ENCODE measurements at places on chromosomes 1 and 21.

DNA sequence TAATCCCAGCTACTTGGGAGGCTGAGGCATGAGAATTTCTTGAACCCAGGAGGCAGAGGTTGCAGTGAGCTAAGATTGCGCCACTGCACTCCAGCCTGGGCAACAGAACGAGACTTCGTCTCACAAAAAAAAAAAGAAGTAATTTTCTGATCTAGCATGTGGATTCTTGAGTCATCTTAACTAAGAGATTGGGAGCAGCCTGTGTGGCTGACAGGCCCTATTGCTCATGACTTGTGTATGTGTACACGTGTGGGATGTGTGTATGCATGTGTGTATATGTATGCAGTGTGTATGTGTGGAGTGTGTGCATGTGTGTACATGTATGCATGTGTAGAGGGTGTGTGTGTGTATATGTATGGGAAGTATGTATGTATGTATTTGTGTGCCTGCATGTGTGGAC, 29.5 kb downstream of the DOP1B start:
- no peak for DNase-seq

GRCh38 chr1:118954301-118954905, 33.7 kb downstream of the TBX15 start:
- DNase-seq = no peak

DNA sequence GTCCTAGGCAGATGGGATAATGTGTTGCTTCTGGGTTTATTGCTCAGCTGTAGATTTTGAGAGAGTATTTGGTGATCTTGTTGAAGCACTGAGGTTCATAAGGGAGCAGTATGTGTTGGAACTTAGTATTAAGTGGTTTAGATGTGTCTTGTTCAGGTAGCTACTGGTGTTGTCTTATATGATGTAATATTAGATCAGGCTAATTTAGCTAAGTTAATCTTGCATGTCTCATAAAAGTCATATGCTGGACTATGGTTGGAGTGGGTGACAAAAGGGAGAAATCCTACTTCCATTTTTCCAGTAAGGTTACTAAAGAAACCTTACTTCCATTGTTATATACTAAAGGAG, 196.4 kb downstream of the CLEC20A start:
- DNase-seq = no peak

- no peak for DNase-seq
Measured at GRCh38 chr1:116581323-116581885, 10.6 kb upstream of the CD58 start.

DNA sequence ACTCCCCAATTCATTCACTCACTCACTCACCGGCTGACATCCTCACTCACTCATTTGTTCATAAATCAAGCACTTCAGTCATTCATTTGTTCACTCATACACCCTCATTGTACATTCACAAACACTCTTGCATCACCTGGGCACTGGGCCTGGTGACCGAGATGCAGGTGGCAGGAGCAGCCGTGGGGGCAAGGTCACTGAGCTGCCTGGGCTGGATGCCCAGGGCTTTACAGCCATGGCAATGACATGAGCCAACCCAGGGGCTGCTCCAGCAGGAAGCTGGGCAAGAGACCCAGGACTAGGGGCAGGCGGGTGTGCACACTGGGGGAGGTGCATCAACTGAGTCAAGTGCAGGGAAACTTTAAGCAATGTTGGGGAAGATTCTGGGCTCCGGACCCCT, 113.6 kb upstream of the IGSF21 start:
- DNase-seq = no peak
